ENCODE measurements at places on chromosomes 16 and 17.

DNA sequence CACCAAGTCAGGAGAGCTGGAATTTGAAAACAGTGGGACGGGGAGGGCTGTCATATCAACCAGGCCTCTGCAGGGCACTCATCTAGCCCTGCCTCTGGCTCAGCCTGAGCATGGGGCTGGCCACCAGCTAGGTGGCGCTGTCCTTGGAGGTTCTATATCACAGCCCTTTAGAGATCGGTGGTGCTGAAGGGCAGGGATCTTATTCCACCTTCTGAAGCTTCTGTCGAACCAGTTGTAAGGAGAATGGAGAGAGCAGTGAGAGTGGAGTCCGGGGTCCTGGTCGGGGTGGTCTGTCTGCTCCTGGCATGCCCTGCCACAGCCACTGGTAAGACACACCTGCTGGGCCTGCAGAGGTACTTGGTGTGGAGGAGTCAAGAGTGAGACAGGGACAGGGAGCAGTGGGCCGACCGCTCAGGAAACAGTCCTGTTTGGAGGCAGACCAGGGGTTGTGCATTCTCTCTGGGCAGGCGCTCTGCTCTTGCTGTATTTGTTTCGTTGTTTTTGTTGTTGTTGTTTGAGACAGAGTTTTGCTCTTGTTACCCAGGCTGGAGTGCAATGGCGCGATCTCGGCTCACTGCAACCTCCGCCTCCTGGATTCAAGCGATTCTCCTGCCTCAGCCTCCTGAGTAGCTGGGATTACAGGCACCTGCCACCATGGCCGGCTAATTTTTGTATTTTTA lies at the start of gene CES3:
CES3 (plus strand) TSS at position 202 of the 680 bp plus-strand sequence; CDS start at position 244, 42 bp downstream.
- no peaks in the 10 kb centered on the region for H3K4me1 ChIP-seq
- no peak within 1 kb of the TSS for H3K4me3 ChIP-seq
- peak; percentile 79 for DNase-seq
- no peaks in the 10 kb centered on the region for H3K36me3 ChIP-seq

DNA sequence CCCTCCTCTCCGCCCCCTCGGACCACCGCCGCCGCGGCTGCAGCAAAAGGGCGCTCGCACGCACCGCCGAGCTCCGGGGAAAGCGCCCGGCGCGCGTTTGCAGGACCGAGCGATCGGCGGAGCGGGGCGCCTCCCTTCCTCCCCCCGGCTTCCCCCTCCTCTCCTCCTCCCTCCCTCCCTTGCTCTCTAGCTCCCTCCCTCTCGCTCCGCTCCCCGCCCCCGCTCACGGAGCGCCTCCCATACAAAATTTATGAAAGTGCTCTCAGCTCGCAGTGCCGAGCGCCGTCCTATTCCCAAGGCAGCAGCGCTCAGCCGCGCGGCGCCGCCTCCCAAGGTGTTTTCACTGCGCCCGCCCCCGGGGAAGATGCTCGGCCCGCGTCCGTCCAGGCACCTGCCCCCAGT lies at the start of gene RTN4RL1:
RTN4RL1 (minus strand) TSS at position 115 of the 402 bp plus-strand sequence. CDS start 469 bp downstream, outside the sequence.
- H3K27ac ChIP-seq: no peak within 1 kb of the TSS
- no peaks in the 10 kb centered on the region for H3K36me3 ChIP-seq
- peaks cover 6% of the 10 kb centered on the region for H3K4me1 ChIP-seq

DNA sequence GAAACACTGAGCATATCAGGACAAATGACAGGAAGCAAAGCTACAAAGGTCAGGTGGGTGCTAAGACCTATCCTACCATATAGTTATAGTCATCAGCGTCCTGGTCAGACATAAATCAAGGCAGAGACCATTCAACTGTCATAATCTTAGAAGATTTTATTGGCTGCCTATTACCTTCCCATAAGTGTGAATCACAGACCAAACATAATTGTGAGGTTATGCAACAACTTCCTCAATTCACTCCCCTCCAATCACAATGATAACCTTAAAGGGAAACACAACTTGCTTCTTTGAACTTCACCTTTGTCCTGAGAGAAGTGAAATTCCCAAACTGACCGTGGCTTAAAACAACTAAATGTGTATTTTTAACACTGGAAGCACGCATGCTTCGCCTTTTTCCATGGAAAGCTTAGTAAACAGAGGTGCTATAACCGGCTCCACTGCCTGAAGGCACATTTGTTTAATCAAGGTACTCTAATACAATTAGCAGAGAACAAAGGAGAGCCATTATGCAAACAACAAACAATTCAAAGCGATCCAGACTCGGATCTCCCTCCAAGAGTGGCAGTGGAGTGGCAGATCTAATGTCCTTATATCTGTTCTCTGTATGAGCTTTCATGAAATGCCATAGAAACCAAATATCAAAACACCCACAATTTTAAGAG lies 84.9 kb downstream of the TMEM114 start:
- no peaks in the 10 kb centered on the region for H3K4me1 ChIP-seq
- no peaks in the 10 kb centered on the region for H3K36me3 ChIP-seq
- H3K27ac ChIP-seq: no peak overlapping the region
- H3K4me3 ChIP-seq: no peak overlapping the region
- no peak for DNase-seq

- H3K4me1 ChIP-seq: peaks cover 45% of the 10 kb centered on the region
- peak; percentile 62 for DNase-seq
- H3K27me3 ChIP-seq: no peaks in the 10 kb centered on the region
- H3K27ac ChIP-seq: no peak overlapping the region
- H3K36me3 ChIP-seq: no peaks in the 10 kb centered on the region
- H3K4me3 ChIP-seq: no peak overlapping the region
These were observed 19.9 kb upstream of the MRPS23 start for GRCh38 chr17:57869617-57870282.

DNA sequence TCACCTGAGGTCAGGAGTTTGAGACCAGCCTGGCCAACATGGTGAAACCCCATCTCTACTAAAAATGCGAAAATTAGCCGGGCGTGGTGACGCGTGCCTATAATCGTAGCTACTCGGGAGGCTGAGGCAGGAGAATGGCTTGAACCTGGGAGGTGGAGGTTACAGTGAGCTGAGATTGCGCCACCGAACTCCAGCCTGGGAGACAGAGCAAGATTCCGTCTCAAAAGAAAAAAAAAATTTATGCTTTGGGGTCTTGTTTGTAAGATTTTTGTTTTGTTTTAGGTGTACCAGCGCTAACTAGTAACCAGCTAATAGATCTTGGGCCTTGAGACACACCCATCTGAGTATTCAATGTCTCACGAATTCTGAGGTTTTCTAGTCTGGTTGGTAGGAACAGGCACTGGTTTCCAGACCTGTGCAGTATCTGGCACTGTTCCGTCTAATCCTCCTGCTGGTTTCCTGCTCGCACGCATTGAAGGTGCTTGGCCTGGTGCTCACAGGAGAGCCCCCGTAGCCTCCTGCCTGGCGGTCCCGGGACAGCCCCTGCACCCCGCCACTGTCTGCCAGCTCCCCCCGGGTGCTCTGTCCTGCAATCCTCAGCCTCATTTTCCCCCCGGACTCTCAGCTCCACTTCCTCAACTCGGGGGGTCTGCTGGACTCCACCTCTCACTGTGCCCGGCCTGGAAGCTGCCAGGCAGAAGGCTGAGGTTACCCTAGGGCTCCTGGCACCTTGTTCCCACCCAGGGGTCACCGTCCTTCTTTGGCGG lies 10.6 kb upstream of the DUS1L start:
- no peak for DNase-seq
- H3K27me3 ChIP-seq: no peaks in the 10 kb centered on the region
- H3K4me1 ChIP-seq: no peaks in the 10 kb centered on the region
- H3K27ac ChIP-seq: no peak overlapping the region
- no peak overlapping the region for H3K4me3 ChIP-seq

Measured in adrenal gland (tissue), 19 donors.